ENCODE measurements at places on chromosomes 3 and 15. TPM values are rescaled to one million over a fixed set of nuclear protein-coding genes. Genes with fewer than 3 reads are reported as not detected.
A peak's percentile ranks its signal among the peaks of the same experiment; 100 is the strongest.

The TMCC1 gene
- total RNA-seq = 41.4 TPM

The SLC12A1 gene
- not detected for total RNA-seq

The CPN2 gene
- not detected for total RNA-seq

DNA sequence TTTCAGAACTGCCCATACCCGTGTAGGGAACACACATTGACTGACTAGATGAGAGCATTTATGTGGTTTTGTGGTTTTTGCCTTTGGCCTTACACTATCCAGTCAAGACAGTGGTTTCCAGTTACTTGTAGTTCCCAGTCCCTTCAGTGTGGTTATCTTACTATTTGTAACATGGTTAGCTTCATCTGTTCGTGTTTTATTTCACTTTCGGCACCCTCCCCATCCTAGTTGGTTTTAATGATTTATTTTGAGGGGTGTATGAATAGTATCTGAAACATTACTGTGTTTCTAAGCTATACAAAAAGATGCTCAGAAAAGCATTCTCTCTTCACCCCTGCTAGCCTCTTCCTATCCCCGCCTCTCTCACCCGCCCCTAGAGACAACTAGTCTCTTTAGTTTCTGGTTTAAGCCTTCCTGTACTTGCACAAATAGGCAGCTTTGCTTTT is 14.1 kb downstream of the LYSMD4 start:
- no peaks in the 10 kb centered on the region for H3K27me3 ChIP-seq
- no peaks in the 10 kb centered on the region for H3K36me3 ChIP-seq
- DNase-seq = no peak
- H3K4me1 ChIP-seq = no peaks in the 10 kb centered on the region
- no peak overlapping the region for H3K27ac ChIP-seq
- H3K4me3 ChIP-seq = no peak overlapping the region

DNA sequence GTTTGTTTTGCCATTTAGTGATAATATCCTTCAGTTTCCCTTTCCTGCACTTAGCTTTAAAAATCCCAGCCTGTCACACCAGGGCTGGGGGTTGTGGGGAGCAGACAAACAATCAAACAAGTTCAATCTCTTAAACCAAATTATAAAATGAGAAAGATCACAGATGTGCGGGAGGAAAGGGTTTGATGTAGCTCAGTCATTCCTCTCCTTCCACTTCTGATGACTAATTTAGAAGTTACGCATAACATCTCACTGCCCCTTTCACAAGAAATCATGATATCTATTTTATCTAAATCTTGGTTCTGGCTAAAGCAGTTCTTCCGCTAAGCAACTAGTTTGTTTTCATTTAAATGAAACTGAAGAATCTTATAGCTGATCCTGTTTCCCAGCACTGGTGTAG is 34.1 kb upstream of the ATG7 start:
- DNase-seq = peak; percentile 91
- H3K36me3 ChIP-seq = 0 out of 2 replicates have a peak, but pooled peaks cover 12% of the 10 kb centered on the region
- H3K27ac ChIP-seq = peak overlapping the region; percentile 99
- H3K27me3 ChIP-seq = no peaks in the 10 kb centered on the region

- no peaks in the 10 kb centered on the region for H3K27me3 ChIP-seq
- peaks cover 51% of the 10 kb centered on the region for H3K4me1 ChIP-seq
- H3K36me3 ChIP-seq = no peaks in the 10 kb centered on the region
Measured at GRCh38 chr15:69469467-69470201, 17.0 kb downstream of the RPLP1 start.

- H3K4me1 ChIP-seq = peaks cover 20% of the 10 kb centered on the region
- H3K36me3 ChIP-seq = no peaks in the 10 kb centered on the region
- peak; percentile 60 for DNase-seq
- no peak overlapping the region for H3K4me3 ChIP-seq
- H3K27ac ChIP-seq = peak overlapping the region; percentile 55
Measured at GRCh38 chr15:60423537-60423936, 25.8 kb upstream of the ANXA2 start.

DNA sequence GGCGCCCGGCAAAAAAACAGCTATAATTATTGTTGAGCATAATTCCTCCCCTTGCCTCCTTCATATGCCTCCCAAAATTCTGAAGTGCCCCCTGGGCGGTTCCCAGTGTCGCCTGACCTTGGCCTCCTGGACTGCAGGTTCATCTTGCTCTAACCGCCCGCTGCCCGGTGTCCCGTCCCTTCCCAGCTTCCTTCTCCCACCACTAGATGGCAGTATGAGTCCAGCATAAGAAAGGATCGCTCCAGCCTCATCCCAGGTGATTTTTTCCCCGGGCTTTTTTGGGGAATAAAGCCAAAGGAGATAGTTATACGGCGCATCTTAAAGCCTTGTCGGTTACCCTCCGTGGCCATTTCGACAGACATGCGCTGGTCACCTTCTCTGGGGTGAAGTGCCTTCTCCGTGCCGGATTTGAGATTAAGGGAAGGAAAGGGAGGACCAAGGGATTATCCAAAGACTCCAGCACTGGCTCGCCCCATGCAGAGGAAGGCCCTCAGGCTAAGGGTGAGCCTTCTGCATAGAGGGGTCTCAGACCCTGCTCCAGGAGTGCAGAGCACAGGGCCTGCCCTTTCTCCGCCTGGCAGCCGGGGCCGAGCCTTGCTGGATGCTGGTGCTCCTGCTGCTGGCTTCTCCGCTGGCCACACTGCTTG is 45.8 kb upstream of the TRA2B start:
- no peak overlapping the region for H3K4me3 ChIP-seq
- H3K36me3 ChIP-seq = peaks cover 17% of the 10 kb centered on the region
- no peaks in the 10 kb centered on the region for H3K4me1 ChIP-seq
- H3K27me3 ChIP-seq = no peaks in the 10 kb centered on the region
- DNase-seq = peak; percentile 62
- no peak overlapping the region for H3K27ac ChIP-seq

- DNase-seq = no peak
- no peak overlapping the region for H3K27ac ChIP-seq
- H3K4me1 ChIP-seq = no peaks in the 10 kb centered on the region
- H3K36me3 ChIP-seq = no peaks in the 10 kb centered on the region
- no peaks in the 10 kb centered on the region for H3K27me3 ChIP-seq
Measured at GRCh38 chr3:194941360-194941955, 255.8 kb downstream of the FAM43A start.

The GUCA1C gene
- total RNA-seq = not detected

- H3K36me3 ChIP-seq = no peaks in the 10 kb centered on the region
- H3K4me1 ChIP-seq = no peaks in the 10 kb centered on the region
Measured at GRCh38 chr3:149494022-149494758, 19.7 kb downstream of the TM4SF4 start.

All from PC-9 (cell line).